A549 treated with dexamethasone at 1 μM for 4 hours (cell line): ENCODE measurements at places on chromosomes 4 and X. TPM values are rescaled to one million over a fixed set of nuclear protein-coding genes. Genes with fewer than 3 reads are reported as not detected.

Gene CFAP99
- 0.06 to 0.13 TPM (median 0.09 TPM) in 4 of 5 replicates, not detected in the other for total RNA-seq

Gene JCHAIN
- 0.06 to 0.23 TPM (median 0.14 TPM) in 4 of 5 replicates, not detected in the other for total RNA-seq

Gene HTR2C
- not detected in 5 replicates for total RNA-seq

Gene DCAF4L1
- total RNA-seq = 0.07 to 0.15 TPM (median 0.13 TPM) in 5 replicates

Gene SHISA3
- total RNA-seq = 0.03 to 0.06 TPM in 2 of 5 replicates, not detected in the others

Gene DLG3
- total RNA-seq = 5.0 to 9.5 TPM (median 8.4 TPM) in 5 replicates

Gene SERTM2
- not detected in 5 replicates for total RNA-seq

Gene CYBB
- total RNA-seq = 0.02 to 0.09 TPM (median 0.04 TPM) in 5 replicates

Gene GAB3
- 0.41 to 1.1 TPM (median 0.90 TPM) in 5 replicates for total RNA-seq
